ENCODE measurements at places on chromosomes 3 and 15.

DNA sequence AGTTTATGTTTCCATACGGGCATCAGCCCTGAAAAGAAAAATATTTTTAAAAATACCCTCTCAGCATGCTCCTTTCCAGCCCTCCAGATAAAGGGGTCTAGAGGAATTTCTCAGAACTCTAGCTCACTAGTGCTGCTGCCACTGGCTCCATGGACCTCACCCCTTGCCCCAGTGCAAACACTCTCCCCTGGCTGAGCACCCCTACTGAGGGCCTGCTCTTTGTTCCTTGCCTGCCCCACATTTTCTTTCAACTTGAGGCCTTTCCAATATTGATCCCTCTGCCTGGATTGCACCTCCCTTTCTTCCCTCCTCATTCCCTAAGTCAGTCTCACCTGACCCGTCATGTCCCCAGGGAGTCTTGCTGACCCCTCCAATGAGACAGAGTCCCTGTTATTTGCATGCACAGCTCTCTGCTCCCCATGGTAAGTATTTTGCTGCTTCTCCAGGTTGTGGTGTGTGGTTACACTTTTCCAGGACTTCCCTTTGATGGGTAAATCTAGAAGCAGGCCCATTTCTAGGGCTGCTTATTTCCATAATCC lies 196.5 kb downstream of the EPHB1 start:
- DNase-seq, result no peak

DNA sequence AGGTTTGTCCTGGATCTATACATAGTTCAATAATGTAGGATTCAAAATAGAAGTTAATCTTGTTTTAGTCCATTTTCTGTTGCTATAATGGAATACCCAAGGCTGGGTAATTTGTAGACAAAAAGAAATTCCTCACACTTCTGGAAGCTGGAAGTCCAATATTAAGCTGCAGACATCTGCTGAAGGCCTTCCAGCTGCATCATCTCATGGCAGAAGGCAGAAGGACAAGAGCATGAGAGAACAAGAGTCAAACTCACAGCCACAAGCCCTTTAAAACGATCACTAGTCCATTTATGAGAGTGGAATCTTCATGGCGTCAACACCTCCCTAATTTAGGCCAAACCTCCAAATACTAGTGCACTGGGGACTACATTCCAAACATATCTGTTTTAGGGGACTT lies 669.3 kb downstream of the ROBO2 start:
- no peak for DNase-seq

DNA sequence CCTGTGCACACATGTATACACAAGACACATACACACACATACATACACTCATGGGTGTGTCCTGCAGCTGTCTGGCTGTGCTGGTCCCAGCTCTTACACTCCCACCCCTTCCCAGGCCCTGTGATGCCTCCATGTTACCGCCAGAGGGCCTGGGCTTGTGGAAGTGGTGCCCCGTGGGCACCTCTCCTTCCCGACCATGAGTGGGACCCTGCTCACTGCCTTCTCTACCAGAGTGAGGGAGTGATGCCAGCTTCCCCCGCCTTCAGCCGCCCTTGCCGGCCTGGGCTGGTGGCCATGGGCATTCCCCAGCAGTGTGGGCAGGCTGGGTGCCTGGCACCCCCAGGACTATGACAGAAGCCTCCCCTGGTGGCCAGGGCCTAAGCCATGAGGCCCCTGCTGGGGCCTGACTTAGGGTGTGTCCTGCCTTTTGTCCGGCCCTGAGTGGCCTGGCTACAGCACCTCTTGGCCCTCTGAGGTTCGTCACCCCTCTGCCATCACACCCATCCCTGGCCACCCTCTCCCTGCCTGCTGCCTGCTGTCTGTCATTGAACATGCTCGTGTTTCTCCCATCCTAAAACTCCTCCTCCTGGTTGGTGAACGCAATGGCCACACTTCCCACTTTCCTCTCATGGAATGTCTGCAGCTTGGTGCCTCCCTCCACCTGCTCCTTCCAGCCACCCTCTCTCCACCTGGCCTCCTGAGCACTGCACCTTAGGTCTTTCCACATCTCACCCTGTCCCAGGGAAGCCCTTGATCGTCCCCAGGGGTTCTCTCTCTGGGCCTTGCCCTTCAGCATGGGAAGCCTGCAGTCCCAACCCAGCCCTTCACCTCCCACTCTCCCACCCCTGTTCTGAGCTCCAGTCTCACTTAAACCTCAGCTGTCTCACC lies 14.6 kb downstream of the HDAC11 start:
- DNase-seq, result no peak

DNA sequence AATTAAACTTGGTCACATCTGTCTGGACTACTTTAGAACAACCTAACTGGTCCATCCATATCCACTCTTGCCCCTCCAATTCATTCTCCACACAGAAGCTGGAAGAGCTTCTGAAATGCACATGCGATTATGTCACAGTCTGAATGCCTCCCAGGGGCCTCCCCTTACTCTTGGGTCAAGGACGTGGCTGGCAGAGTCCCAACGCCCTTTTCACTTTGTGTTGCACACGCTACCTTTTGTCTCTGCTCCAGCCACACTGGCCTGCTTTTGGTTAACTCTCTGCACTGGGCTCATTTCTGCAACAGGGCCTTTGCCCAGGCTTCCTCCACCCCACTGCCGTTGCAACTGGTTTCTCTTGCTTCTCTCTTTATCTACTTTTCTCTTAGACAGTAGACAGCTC lies 245.2 kb downstream of the IL20RB start:
- DNase-seq, result no peak

GRCh38 chr15:91652610-91653207 lies 200.8 kb upstream of the SLCO3A1 start:
- no peak for DNase-seq

DNA sequence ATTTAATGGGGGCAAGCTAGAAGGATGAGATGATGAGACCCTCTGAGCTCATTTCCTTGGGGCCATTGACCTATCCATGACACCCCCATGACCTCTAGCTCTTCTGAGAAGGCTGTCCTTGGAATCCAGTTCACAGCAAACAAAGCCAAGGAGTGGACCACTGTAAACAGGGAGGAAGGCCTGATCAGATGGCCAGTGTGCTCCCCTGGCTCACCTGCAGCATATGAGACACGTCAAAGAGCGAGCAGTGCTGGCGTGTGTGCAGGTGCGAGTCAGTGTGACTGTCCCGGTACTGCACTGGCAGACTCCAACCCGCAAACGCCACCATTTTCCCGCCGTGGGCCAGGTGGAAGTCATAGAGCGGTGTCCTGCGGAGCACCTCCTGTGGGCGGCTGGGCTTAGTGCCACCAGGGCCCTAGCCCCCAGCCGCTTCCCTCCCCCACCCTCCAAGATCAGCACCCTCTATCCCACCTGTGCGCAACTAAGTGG lies 339 bp downstream of the AMT start:
- no peak for DNase-seq

GRCh38 chr15:43943511-43943910 lies 116.7 kb downstream of the WDR76 start:
- no peak for DNase-seq

- no peak for DNase-seq
Observed at GRCh38 chr3:159174715-159175692, 373.1 kb downstream of the MFSD1 start.

DNA sequence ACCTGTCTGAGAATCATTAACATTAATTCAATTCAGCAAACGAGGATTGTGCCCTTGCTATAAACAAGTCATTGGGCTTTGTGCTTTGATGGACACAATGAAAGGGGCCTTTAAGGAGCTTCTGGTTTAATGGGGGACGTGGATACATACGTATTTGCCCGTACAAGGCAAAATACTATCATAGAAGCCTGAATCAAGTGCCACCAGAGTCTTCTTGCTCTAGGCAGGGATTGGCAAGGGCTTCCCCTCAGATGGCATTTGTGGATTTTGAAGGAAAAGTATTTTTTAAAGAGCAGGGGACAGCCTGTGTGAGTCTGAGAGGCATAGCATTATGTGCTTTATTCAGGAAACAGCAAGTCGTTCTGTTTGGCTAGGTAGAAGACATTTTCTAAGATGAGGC lies 83.7 kb upstream of the NEDD4 start:
- DNase-seq, result no peak

- no peak for DNase-seq
Observed at GRCh38 chr15:41915255-41915994, 21.6 kb upstream of the SPTBN5 start.

DNA sequence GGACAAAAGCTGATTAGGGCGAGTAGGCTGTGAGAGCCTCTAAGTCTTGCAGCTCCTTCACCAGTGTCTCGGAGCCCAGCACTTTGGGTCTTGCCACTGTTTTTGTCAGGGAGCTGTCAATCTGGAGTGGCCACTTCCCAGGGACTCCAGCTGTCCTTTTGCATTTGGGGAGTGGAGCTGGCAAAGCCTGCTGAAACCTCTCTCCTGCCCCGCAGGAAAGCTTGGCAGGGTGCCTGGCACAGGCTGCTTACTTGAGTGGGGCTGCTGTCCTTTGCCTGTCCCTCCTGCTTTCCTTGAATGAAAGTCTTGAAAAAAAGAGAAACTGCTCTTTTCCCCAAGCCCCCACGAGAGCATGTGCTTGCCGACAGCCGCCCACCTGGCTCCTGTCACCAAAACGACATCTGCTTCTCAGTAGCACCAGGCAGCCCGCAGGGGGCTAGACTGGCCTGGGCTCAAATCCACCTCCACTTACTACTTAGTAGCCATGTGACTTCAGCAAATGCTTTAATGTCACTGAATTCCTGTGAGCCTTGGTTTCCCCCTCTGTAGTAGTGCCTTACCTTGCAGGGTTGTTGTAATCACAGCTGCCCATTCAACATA lies 13.7 kb downstream of the USP13 start:
- DNase-seq, result no peak

DNA sequence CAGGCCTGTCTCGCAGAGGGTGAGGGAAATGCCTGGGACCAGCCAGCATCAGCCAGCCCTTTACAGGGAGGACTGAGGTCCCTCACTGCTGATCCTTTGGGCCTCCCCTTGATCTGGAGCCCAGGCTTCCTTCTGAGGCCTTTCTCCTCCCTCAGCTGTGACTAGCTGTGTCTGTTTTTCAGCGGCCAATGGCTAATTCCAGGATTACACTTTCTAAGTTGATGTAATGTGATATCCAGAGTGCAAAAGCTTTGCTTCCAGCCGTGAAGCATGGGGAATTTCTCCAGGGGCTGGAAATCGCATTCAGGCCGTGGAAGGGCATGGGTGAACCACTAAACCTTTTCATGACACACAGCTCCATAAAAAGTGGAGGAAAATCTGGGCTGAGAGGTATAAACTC lies 157.6 kb downstream of the SHQ1 start:
- no peak for DNase-seq

DNA sequence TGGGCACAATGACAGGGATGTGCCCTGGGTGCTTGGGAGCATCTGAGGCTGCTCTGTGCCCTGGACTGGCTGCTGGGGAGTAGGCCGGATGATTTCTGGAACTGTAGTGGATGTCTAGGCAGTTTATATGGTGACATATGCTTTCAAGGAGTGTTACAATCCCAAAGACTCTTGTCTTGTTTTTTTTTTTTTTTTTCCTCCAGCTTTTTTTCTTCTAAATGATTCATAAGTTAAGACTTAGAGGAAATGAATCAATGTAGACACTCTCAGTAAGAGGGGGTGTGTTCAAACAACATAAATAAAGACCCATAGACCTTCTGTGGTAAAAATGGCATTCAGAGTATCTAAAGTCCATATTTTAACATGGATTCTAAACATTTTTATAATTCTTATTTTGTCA lies 706.1 kb upstream of the GOLIM4 start:
- DNase-seq, result no peak

DNA sequence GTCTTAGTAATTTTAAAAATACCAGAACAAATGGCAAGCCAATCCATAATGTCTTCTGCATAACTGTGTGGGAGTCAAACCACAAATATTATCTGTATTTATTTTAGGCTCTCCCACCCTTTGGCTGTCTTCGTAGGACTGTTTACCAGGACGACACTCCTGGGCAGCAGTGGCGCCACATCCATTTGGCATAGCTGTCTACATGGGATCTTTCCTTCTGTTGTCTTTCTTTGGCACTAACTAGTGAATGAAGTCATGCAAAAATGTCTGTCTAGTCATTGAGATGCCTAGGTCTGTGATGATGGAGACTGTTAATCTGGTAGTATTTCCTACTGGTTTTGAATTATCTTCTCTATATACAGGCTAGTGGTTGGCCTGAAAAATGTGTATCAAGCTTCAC lies 54.0 kb upstream of the CHMP2B start:
- no peak for DNase-seq

- no peak for DNase-seq
Observed at GRCh38 chr3:165641569-165642310, 195.5 kb downstream of the BCHE start.

GRCh38 chr3:151552589-151552988 lies 91.7 kb upstream of the IGSF10 start:
- no peak for DNase-seq

- DNase-seq, result no peak
Observed at GRCh38 chr15:89051875-89052274, 36.4 kb upstream of the ABHD2 start.

DNA sequence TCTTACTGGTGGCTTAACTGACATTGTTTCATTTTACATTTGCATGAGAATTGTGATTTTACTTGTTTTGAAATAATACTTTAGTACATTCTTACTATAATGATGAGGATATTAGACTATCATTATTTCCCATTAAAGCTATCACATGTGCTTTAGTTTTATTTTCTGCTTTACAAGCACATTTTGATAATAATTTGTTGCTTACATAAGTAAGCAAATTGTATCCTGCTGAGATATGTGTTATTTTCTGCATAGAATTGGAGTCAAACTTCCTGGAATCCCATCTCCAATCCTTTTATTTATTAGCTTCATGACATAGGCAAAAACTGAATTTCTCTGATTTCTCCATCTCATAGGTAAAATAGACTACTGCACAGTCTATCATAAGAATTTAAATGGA lies 847.4 kb downstream of the DIPK2A start:
- no peak for DNase-seq

DNA sequence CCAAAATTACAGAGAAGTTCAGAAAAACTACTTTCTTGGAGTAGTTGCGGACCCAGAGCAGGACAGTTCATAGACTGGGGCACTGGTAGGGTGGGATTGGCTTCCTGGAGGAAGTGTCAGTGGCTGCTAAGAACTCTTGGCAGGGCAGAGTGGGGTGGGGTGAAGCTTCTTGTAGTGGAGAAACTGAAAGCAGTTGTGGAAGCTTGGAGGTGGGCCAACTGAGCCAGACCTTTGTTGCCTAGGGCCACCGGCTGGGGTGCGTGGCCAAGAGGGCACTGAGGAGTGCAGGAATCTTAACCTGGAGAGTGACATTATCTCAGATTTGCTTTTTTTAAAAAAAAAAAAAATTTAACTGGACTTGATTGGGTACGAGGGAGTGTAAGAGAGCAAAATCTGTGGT lies 3.1 kb downstream of the KAT2B start:
- DNase-seq, result no peak

GRCh38 chr15:88680241-88681001 lies 41.6 kb downstream of the ISG20 start:
- DNase-seq, result no peak

GRCh38 chr3:184352897-184353545 lies 8.4 kb downstream of the CLCN2 start:
- DNase-seq, result no peak
